ENCODE measurements at places on chromosomes 3 and 15.
A peak's percentile ranks its signal among the peaks of the same experiment; 100 is the strongest.

DNA sequence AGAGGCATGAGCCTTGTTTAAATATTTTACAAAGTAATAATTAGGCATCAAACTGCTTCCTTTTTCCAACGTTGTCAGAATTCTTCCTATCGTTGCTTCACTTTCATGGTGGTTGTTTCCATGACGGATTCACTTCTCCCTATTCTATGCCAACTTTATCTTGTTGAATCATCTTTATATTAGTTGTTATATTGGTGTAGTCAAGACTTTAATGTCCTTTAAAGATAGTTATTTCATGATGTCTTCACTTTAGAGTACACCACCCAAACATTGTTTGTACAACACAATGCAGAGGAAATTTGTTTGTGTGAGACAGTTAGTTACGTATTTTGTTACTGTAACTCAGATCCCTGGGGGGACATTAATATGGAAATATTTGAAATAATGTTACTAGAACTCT lies 61.9 kb downstream of the CRYBG3 start:
- DNase-seq = no peak

- DNase-seq = no peak
Observed at GRCh38 chr15:39340903-39341645, 239.8 kb upstream of the THBS1 start.

GRCh38 chr3:69671082-69671952 lies 67.9 kb upstream of the MITF start:
- no peak for DNase-seq

DNA sequence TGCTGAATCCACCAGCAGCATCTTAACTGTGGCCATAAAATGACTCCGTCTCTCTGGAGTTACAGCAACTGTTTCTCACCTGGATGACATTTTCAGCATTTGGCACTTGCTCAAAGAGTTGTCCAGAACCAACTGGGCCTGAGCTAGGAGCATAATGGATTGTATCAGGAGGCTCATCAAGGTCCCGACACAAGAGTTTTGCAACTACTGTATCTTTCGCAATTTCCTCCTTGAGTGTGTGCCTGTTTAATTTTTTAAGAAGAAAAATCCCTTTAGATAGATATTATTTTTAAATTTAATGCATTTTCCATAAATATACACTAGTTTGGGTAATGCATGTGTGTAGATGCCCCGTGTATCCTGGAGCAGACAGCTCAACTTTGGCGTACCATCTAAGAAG lies 44.3 kb upstream of the C3orf49 start:
- DNase-seq = no peak

- no peak for DNase-seq
Observed at GRCh38 chr3:173078525-173078924, 62.5 kb downstream of the SPATA16 start.

DNA sequence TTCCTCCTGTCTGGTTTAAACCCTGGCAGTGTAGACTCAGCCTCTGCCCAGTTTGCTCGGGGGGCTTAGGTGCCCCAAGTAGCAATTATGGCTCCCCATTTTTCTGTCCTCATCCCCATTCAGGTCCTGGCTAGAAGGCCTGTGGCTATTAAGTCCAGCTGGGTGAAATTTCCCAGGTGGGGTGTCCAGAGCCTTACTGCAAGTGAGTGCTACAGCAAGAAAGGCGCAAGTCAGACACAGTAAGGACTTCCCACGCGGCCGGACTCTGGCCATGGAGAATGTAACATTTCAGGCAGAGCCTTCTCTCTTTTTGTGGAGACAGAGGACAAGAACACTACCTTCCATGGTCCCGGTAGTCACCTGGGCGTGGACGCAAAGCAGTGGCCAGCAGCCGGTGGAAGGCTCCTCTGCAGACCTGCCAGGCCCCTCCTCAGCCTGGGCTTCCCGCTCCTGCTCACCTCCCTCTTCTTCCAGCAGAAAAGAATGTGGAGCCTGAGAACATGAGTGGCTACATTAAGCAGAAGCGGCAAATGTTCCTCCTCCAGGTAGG lies 23.3 kb downstream of the CFAP100 start:
- DNase-seq = no peak

- peak; percentile 18 for DNase-seq
Observed at GRCh38 chr3:8239718-8240695, 261.6 kb upstream of the LMCD1 start.

Measured in CMK (cell line).